ENCODE measurements at places on chromosomes 6 and 20. TPM values are rescaled to one million over a fixed set of nuclear protein-coding genes. Genes with fewer than 3 reads are reported as not detected.

Gene TCFL5
- 14.1 TPM for total RNA-seq

Gene BHLHE23
- total RNA-seq, result not detected

Gene MANEA
- 8.8 TPM for total RNA-seq

Gene TINAG
- not detected for total RNA-seq
